ENCODE measurements at places on chromosomes 1 and 21.
A peak's percentile ranks its signal among the peaks of the same experiment; 100 is the strongest.

DNA sequence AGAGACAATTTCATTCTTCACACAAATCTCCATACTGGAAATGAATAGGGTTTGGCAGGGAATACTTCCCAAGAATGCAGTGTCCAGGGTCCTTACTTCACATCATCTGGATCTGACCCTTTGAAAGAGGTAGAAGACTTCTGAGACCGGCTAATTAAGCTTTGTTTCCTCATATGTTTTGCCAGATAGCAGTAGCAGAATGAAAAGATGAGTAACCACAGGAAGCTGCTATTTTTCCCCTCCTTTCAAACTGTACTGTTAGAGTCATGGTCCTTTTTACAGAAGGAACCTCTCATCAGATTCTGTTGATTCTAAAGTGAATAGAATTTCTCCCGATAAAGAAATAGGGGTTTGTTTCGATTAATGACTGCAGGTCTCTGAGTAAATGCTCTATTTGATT is 1.4 kb upstream of the OLFML3 start:
- DNase-seq: no peak

DNA sequence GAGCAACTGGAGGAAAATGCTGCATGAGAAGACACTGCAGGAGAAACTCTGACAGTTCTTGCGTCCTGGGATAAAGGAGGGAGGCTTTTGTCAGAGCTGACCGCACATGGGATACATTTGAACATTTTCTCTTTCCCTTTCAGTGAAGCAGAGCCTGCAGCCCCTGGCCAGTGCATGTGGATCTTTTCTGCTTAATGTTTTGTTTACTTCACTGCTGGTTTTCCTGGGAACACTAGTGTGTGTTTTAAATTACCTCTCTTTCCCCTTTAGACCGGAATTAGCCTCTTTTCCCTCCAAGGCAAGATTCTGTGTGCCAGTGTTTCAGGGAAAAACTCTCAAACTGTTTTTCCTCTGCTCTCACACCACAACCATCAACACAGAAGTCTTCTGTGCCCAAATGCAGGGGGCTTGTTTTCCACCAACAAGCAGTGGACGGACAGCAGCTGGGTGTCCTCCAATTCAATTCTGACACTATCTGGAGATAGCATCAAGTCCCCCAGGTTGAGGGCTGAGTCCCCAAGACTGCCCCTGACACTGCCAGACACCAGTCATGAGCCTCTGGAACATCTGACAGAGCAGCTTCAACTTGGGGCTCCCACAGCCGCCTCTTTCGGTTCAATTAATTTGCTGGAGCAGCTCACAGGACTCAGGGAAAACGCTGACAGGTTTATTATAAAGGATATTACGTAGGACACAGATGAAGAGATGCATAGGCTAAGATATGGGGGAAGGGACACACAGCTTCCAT is 136.2 kb downstream of the RHOU start:
- DNase-seq: no peak

- no peak for DNase-seq
Measured at GRCh38 chr1:22111620-22112019, 31.3 kb downstream of the WNT4 start.

DNA sequence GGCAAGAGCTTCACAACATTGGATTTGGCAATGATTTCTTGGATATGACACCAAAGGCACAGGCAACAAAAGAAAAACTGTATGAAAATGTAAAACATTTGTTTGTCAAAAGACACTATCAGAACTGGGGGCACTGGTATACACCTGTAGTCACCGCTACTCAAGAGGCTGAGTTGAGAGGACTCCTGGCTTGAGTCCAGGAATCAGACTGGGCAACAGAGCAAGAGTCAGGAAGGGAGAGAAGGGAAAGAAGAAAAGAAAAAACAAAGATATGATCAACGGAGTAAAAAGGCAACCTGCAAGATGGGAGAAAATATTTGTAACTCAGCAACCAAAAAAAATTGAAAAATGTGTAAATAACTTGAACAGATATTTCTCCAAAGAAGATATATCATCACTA is 6.0 kb upstream of the TUT4 start:
- DNase-seq: no peak

DNA sequence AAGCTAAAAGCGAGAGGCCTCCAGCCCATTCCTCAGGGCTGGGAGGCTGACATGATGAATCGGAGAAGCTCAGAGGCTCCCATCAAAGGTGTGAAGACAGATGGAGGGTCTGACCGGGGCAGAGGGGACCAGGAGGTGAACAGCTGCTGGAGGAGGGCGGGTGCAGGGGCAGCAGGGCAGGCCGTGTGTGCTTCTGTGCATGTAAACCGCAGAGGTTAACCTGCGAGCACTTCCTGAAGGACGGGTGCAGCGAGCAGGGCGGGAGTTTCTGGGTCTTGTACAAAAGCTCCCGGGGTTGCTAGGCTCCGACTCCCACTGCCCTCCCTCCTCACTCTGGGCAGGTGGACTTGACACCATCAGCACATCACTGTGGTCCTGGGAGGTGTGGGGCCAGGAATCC is 75.2 kb downstream of the PAX7 start:
- DNase-seq: no peak

DNA sequence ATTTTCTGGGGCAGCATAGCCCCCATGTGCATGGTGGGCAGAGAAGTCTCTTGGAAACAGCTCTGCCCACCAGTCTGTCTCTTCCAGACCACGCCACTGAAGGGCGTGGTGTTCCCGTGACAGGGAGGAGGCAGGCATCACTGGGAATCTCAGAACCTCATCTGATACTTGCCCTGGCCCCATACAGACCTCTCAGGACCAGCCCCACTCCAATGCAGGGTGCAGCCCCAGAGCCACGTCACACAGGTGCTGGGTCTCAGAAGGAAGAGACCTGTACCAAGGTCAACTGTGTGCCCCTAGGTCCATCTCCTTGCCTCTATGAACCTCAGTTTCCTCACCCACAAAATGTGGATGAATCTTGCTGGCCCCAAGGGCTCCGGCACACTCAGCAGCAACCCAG is 7.3 kb downstream of the RAP1GAP start:
- DNase-seq: no peak

GRCh38 chr1:162384116-162384515 is 2.6 kb downstream of the C1orf226 start:
- DNase-seq: no peak

- DNase-seq: peak; percentile 57
Measured at GRCh38 chr1:156140879-156141707, 12.3 kb upstream of the SEMA4A start.

- DNase-seq: no peak
Measured at GRCh38 chr1:59641836-59642235, 172.9 kb upstream of the HOOK1 start.

DNA sequence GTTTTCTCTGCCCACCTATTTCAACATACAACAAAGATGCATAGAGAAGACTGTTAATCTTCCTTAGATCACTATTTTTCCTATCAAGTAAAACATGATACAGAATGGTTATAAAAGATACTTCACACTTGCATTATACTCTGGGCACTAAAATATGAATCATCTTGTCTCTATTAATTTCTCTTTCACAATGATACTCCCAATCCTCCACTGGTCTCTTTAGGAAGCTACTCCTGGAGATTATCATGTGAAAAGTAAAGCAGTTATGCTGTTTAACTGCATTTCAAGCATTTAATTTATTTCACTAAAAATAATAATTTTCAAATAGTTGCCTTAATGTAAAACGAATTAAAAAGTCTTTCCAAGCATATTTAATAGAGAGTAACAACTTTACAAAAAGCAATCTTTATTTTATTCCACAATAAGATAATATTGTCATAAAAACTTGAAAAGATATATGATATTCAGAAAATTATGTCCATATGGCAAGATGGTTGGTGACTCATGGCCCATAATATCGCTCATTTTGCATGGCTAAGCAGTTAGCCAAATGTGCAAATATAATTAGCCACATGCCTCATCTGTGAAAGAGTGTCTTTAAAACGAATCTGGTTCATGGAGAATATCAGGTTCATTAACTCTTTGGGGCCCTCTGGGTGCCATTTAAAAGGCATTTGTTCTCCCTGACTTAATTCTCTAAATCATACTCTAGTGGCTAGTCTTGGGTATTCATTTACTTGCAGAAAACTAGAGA is 1569.0 kb upstream of the B3GALT2 start:
- no peak for DNase-seq

DNA sequence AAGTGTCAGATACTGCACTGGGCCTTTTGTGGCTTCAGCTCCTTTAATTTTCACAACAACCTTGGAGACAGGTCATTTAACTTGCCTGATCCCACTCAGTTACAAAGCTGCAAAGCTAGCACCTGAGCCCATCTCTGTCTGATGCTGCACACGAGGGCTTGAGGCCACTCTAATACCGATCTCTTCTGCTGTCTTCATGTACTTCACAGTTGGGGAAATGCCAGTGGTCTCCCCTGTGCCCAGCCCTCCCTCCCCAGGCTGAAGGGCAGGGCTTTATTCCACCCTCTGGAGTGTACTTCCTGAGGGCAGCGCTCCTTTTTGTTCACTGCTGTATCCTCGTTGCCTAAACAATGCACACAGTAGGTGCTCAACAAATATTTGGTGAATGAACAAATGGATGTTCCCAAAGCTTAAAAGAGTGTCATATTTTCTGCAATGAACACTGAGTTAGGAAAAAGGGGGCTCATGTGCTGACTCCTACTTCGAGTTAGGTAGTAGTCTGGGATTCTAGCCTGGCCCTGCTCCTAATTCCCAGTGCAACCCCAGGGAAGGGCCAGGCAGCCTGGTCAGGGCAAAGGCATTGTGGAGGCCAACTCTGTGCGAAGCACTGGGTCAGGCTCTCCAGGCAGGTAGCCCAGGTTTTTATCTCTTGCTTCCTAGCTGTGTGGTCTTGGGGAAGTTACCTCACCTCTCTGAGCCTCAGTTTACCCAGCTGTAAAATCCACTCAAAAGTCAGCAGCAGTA is 1.1 kb downstream of the TMCO4 start:
- DNase-seq: no peak

GRCh38 chr1:171173069-171173468 is 12.0 kb upstream of the FMO2 start:
- DNase-seq: no peak

DNA sequence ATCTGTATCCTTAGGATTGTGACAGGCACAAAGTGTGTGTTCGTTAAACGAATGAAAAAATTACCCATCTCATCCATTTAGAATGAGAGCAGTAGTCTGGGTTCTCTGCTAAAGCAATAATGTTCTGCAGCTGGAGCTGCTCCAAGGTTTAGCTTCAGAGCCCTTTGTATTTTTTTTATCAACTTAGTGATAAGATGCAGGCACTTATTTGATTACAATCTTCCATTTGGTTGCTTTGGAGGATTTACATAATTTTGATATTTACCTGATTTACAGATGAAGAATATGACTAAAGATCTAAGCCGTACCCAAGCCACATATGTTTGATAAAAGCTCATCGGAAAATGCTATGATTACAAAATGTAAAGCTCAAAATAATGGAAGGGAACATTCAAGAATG is 201.2 kb downstream of the KCTD3 start:
- no peak for DNase-seq

All from activated CD4-positive, alpha-beta T cell treated with anti-CD3 and anti-CD28 coated beads, Interleukin-2, amount 50 U/mL, for 48 hours (primary cell).